ENCODE measurements at places on chromosomes 4 and X. TPM values are rescaled to one million over a fixed set of nuclear protein-coding genes. Genes with fewer than 3 reads are reported as not detected.

- DNase-seq, result no peak
Observed at GRCh38 chrX:9369802-9370291, 95.0 kb upstream of the TBL1X start.

The FAM47B gene
- not detected for total RNA-seq

- no peak for DNase-seq
Observed at GRCh38 chr4:167642250-167642649, 408.0 kb upstream of the SPOCK3 start.

The FOXR2 gene
- total RNA-seq, result not detected
